ENCODE measurements at places on chromosomes 4 and X.

- DNase-seq, result no peak
These were observed 30.3 kb downstream of the SLC25A43 start for GRCh38 chrX:119429471-119429870.

DNA sequence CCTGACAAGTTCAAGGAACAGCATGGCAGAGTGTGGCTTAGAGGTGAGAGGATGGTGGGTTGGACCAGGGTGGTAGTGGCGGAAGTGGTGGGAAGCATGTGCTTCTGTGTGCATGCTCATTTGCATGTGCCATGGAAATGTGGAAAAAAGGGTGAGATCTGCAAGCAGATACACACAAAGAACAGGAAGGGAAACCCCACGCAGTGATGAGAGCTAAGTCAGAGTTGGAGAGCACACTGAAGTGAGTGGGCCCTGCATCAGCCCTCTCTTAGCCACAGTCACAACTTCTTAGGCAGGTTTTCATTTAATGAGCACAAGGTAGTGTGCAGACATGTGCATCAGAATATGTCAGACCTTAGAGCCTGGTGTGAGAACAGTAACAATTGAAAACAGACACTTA is 483.8 kb downstream of the AFF2 start:
- DNase-seq, result no peak

DNA sequence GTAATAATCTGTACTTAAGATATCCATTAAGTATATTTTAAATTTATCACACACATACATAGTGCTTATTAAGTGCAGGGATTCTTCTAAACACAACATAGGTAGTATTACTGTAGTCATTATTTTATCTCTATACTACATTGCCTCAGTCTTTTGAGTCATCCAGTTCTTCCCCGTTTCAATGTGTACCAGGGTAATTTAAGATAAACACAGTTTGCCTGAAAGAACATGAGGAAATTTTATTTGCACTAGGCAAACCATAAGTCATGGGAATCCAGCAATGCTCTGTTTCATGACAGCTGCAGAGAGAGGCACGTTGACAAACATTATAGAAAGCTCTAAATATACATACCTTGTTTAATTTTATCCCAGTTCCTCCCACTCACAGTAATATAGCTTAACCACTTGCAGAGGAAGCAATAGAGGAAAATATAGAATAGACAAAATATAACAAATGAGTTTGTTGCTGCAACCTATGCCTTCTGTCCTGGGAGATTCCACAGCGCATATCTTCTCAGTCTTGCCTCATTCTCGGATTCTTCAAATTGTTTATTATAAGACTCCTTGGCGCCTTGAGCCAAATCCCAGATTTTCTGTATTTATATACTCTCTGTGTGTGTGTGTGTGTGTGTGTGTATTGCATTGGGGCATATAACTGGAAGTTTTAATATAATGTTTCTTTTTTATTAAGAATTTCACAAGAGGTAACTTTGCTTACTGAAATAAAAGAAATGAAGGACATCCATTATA is 258.6 kb downstream of the FAM133A start:
- DNase-seq, result no peak

GRCh38 chr4:164012396-164013027 is 518.0 kb downstream of the TMA16 start:
- DNase-seq, result peak; percentile 33

Measured in iPS DF 19.7 (cell line).